Urinary bladder (tissue), 4 donors: ENCODE measurements at places on chromosomes 13 and 19. TPM values are rescaled to one million over a fixed set of nuclear protein-coding genes. Genes with fewer than 3 reads are reported as not detected.

GRCh38 chr19:48194844-48195830 lies 24.7 kb downstream of the ZSWIM9 start:
- DNase-seq, result no peak

DNA sequence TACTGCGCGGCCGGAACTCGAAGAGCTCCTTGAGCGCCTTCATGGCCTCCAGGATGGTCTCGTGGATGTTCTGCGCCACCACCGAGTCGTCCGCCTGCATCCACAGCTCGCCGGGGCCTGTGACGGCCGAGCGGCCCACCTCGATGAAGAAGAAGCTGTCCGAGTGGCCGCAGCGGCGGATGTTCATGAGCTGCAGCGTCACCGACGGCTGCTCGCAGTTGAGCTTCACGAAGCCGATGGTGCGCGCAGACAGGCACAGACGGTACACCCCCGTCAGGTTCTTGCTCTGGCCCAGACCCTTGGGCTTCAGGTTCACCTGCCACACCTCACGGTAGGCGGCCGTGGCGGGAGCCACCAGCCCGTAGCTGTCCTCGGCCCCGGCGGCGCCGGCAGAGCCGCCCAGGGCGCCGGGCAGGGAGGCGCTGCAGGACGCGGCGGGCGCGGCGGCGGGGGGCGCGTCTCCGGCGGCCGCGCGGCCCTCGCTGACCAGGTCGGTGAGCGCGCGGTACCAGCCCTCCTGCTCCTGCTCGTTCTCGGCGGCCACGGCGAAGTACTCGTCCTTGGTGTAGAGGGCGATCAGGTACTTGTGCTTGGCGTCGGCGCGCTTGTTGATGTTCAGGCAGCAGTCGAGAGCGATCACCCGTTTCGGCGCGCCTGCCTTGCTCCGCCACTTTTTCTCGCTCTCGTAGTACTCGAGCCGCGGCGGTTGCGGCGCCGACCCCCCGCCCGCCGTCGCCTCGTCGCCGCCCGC lies 1.1 kb downstream of the IRS2 start:
- DNase-seq, result no peak

- no peak for DNase-seq
Observed at GRCh38 chr13:66673401-66673800, 556.7 kb downstream of the PCDH9 start.

GRCh38 chr13:98460516-98460915 lies 116.4 kb downstream of the STK24 start:
- no peak for DNase-seq

- no peak for DNase-seq
Observed at GRCh38 chr13:99425485-99426341, 75.6 kb upstream of the TM9SF2 start.

ZNF441 gene
- 37.7 TPM for total RNA-seq

KLHL26 gene
- 2.5 TPM for total RNA-seq

DNA sequence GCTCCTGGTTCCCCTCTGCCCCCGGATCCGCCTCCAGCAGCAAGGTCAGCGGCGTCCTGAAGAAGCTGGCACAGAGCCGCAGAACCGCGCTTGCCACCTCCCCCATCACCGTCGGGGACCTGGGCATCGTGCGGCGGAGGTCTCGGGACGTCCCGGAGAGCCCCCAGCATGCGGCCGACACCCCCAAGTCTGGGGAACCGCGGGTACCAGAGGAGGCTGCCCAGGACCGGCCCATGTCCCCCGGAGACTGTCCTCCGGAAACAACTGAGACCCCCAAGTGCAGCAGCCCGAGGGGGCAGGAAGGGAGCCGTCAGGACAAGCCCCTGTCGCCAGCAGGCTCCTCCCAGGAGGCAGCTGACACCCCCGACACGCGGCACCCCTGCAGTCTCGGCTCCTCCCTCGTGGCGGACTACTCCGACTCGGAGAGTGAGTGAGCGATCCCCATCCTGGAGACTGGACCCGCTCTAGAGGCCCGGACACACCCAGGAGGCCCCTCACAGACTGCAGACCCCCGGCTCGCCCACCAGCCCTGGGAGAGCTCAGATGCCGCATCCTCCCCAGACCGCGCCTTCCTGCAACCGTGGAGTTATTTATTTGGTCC lies 1.6 kb upstream of the MRI1 start:
- no peak for DNase-seq

DIRAS1 gene
- total RNA-seq, result 3.2 TPM

- no peak for DNase-seq
Observed at GRCh38 chr13:113657851-113658741, at the start of gene ATP4B. TSS of gene ATP4B (minus strand) at chr13:113658198. CDS start at chr13:113658144, 54 bp downstream.

DNA sequence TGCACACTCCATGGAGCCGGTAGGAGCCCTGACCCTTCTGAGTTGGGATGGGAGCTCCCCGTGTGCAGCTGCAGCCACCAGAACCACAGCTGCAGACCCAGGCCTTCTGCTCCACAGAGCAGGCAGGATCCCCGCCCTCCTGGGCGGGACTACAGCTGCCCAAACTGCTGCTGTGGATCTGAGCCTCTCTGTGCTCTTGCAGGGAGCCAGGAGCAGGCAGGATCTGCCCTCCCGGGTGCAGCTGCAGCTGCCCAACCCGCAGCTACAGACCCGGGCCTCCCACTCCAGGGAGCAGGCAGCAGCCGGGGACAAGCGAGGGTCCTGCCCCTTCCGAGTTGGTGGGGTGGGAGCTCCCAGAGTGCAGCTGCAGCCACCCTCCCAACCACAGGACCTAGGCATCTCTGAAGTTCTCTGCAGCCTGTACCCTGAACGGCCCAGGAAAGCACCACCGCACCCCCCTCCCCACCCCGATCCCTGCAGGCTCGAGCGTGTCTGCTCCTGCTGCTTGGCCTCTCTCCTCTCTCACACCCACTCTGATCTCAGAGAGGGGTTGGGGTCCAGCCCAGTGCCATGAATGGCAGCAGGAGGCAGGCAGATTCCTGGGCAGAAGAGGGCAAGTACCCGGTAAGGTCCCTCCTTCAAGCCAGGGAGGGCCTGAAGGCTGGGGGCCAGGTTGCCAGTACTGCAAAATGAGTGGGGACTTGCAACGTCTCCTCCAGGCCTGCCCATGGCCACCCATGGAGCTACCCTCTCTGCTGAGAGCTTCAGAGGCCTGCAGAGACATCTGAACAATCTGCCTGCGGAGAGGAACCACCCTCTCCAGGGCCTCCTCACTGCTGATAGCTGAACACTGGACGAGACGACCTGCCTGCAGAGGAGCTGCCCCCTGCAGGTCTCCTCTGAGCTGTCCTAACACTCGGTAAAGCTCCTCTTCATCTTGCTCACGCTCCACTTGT lies 16.4 kb upstream of the EMP3 start:
- DNase-seq, result no peak

- DNase-seq, result no peak
Observed at GRCh38 chr13:59658738-59659330, 504.9 kb downstream of the DIAPH3 start.

FGF22 gene
- total RNA-seq, result not detected

- DNase-seq, result no peak
Observed at GRCh38 chr13:24662195-24663088, 17.8 kb upstream of the ATP12A start.
